ENCODE measurements at places on chromosomes 2 and 18. TPM values are rescaled to one million over a fixed set of nuclear protein-coding genes. Genes with fewer than 3 reads are reported as not detected.

The RAPGEF4 gene
- total RNA-seq, result 2.2 TPM

The SLC11A1 gene
- total RNA-seq, result 0.19 TPM

The SNORC gene
- total RNA-seq, result 0.93 TPM

The ABCB11 gene
- not detected for total RNA-seq

Data from aortic smooth muscle cell (primary cell).